ENCODE measurements at places on chromosomes 2 and 18. TPM values are rescaled to one million over a fixed set of nuclear protein-coding genes. Genes with fewer than 3 reads are reported as not detected.
A peak's percentile ranks its signal among the peaks of the same experiment; 100 is the strongest.

- no peak overlapping the region for H3K27ac ChIP-seq
- no peak overlapping the region for H3K4me3 ChIP-seq
- no peaks in the 10 kb centered on the region for H3K27me3 ChIP-seq
- H3K4me1 ChIP-seq: peaks cover 26% of the 10 kb centered on the region
- no peak for DNase-seq
Measured at GRCh38 chr2:24914713-24915112, 5.3 kb downstream of the ADCY3 start.

- H3K36me3 ChIP-seq: no peaks in the 10 kb centered on the region
- H3K27ac ChIP-seq: no peak overlapping the region
- no peak for DNase-seq
- H3K4me3 ChIP-seq: no peak overlapping the region
Measured at GRCh38 chr2:211084352-211084751, 528.0 kb downstream of the CPS1 start.

RAB27B gene
- 1.4 TPM for total RNA-seq

GRCh38 chr2:147696426-147696825 lies 148.4 kb upstream of the ACVR2A start:
- no peaks in the 10 kb centered on the region for H3K4me1 ChIP-seq
- no peak overlapping the region for H3K27ac ChIP-seq

DNA sequence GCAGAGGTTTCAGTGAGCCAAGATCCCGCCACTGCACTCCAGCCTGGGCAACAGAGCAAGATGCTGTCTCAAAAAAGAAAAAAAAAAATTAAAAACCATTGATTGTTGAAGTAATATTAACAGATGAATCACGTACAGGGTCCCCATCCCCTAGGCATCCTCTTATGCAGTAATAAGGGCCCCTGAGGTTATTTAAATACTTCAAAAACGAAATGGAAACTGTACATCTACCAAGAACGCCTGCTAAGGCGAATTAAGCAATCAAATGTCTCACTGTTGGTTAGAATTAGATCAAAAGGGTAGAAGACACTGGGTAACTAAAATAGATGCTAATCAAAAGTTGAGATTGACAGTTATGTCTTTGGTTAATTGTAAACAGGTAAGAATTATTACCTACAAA lies 7.5 kb downstream of the TRABD2A start:
- peak overlapping the region; percentile 49 for H3K27ac ChIP-seq
- H3K27me3 ChIP-seq: no peaks in the 10 kb centered on the region
- H3K4me1 ChIP-seq: peaks cover 75% of the 10 kb centered on the region

CTLA4 gene
- total RNA-seq: 7.6 TPM

GRCh38 chr2:122070241-122070731 lies 314.8 kb downstream of the TSN start:
- H3K36me3 ChIP-seq: no peaks in the 10 kb centered on the region
- no peak overlapping the region for H3K4me3 ChIP-seq
- H3K4me1 ChIP-seq: no peaks in the 10 kb centered on the region
- no peak for DNase-seq
- H3K27me3 ChIP-seq: no peaks in the 10 kb centered on the region
- no peak overlapping the region for H3K27ac ChIP-seq

GRCh38 chr18:60245096-60245495 lies 127.5 kb downstream of the MC4R start:
- DNase-seq: no peak
- no peak overlapping the region for H3K4me3 ChIP-seq
- no peaks in the 10 kb centered on the region for H3K36me3 ChIP-seq

GRCh38 chr2:64967601-64968000 lies 21.6 kb upstream of the SLC1A4 start:
- H3K27ac ChIP-seq: no peak overlapping the region
- no peak for DNase-seq
- H3K4me1 ChIP-seq: no peaks in the 10 kb centered on the region
- H3K36me3 ChIP-seq: peaks cover 2% of the 10 kb centered on the region
- H3K4me3 ChIP-seq: no peak overlapping the region
- no peaks in the 10 kb centered on the region for H3K27me3 ChIP-seq

DNA sequence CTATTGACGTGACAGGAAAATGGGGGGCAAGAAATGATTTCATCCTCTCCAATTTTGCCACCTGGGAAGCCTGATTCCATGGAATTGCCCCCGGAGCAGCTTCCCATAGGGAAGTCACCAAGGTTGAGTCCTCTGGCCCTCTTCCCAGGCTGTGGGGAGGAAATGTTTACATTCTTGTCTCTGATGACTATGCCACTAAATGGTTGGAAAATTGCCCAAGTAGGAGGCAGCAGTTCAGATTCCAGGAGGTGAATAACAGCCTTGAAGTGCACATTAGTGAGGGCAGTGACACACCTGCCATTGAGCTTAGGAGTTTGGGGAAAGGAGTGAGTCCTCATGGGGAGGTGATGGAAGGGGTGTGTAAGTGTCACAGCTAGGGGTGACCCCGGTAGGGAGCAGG lies 449.2 kb upstream of the DCC start:
- H3K4me3 ChIP-seq: no peak overlapping the region
- DNase-seq: no peak
- H3K36me3 ChIP-seq: no peaks in the 10 kb centered on the region
- no peaks in the 10 kb centered on the region for H3K4me1 ChIP-seq
- no peak overlapping the region for H3K27ac ChIP-seq

- H3K36me3 ChIP-seq: peaks cover 2% of the 10 kb centered on the region
- peaks cover 8% of the 10 kb centered on the region for H3K27me3 ChIP-seq
Measured at GRCh38 chr2:234130777-234131181, 80.3 kb downstream of the SPP2 start.

- peaks cover 35% of the 10 kb centered on the region for H3K4me1 ChIP-seq
- H3K27me3 ChIP-seq: no peaks in the 10 kb centered on the region
- no peak overlapping the region for H3K4me3 ChIP-seq
- DNase-seq: no peak
- no peak overlapping the region for H3K27ac ChIP-seq
Measured at GRCh38 chr2:31997653-31998052, 13.2 kb downstream of the MEMO1 start.

All from activated naive CD8-positive, alpha-beta T cell treated with anti-CD3 and anti-CD28 coated beads, Interleukin-2, amount 10 ng/mL, durations not matched to agents 7 days and 5 days (primary cell).